ENCODE measurements at places on chromosomes 7 and 10.

GRCh38 chr7:28076423-28077200 is 104.0 kb downstream of the JAZF1 start:
- H3K4me3 ChIP-seq = peak overlapping the region; percentile 35
- peak overlapping the region; percentile 85 for H3K27ac ChIP-seq
- peaks cover 61% of the 10 kb centered on the region for H3K4me1 ChIP-seq
- no peak for DNase-seq

DNA sequence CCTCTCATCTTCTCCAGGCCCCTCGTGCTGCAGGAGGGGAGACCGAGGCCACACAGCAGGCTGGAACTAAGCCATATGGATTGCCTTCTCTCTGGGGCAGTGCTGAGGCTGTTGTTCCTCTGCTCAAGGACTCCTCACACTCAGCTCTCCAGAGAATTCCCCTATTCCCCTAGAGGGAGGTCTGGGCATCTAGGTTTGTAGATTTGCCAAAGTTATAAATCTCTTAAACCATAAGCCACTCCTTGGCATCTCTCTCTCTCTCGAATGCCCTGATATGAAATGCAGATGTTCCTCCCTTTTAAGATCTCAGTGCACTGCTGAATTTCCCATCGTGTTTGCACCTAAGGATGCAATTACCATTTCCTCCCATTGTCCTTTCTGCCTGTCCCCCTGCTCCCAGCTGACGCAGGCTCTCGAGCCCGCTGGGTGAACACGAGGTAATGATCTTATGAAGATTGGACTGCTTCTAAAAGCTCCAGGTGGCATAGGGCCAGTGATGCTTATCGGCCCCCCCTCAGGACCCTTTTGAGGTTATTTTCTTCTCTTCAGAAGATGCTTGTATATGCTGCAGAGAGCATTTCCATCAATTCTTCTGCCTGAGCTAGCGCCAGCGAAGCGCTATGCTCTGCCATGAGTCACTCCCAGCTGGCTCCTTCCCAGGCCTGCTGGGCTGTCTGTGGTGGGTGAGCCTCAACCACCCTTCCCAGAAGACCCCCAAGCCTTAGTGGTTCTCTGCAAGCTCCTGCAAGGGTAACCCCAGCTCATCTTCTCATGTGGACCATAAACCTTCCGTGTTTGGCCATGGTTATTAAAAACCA is 41.6 kb upstream of the AQP1 start:
- H3K4me1 ChIP-seq = no peaks in the 10 kb centered on the region
- H3K4me3 ChIP-seq = no peak overlapping the region
- no peak for DNase-seq

GRCh38 chr7:158473221-158473620 is 114.4 kb downstream of the PTPRN2 start:
- H3K4me3 ChIP-seq = no peak overlapping the region
- no peaks in the 10 kb centered on the region for H3K36me3 ChIP-seq
- H3K27ac ChIP-seq = peak overlapping the region; percentile 13
- peaks cover 3% of the 10 kb centered on the region for H3K4me1 ChIP-seq

- H3K4me3 ChIP-seq = no peak overlapping the region
- H3K4me1 ChIP-seq = no peaks in the 10 kb centered on the region
- H3K27me3 ChIP-seq = no peaks in the 10 kb centered on the region
Measured at GRCh38 chr10:101428036-101428435, 74.1 kb downstream of the BTRC start.

DNA sequence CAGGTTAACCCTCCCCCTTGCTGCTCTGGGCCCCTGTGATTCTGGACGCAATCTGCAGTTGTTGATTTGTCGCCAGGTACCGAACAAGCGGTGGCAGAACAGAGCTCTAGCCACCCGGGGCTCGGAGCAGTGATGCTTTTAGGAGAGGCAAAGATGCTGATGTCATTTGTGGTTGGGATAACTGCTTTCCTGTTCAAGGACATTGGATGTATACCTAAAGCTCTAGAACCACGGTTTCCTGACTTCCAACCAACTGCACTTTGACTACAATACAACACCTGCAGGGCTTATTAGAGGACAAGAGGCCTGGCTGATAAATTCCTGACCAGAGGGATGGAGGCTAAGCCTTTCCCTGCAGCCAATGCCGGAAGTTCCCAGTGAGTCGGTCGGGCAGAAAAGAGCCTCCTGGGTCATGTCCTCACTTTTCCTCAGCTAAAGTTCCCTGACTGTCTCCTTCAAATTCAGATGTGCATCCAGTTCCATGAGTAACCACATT is 6.5 kb upstream of the RBM20 start:
- no peak overlapping the region for H3K4me3 ChIP-seq
- no peaks in the 10 kb centered on the region for H3K27me3 ChIP-seq
- peak overlapping the region; percentile 57 for H3K27ac ChIP-seq
- no peaks in the 10 kb centered on the region for H3K36me3 ChIP-seq

- no peaks in the 10 kb centered on the region for H3K27me3 ChIP-seq
- DNase-seq = no peak
- no peak overlapping the region for H3K27ac ChIP-seq
Measured at GRCh38 chr10:130901311-130902165, 410.0 kb downstream of the TCERG1L start.

- no peak overlapping the region for H3K4me3 ChIP-seq
- H3K36me3 ChIP-seq = peaks cover 7% of the 10 kb centered on the region
- no peaks in the 10 kb centered on the region for H3K27me3 ChIP-seq
- no peak for DNase-seq
- no peak overlapping the region for H3K27ac ChIP-seq
- H3K4me1 ChIP-seq = peaks cover 6% of the 10 kb centered on the region
Measured at GRCh38 chr10:93266858-93267257, 193.2 kb downstream of the CYP26A1 start.

GRCh38 chr7:74254858-74255379 is 720 bp upstream of the RFC2 start:
- H3K27ac ChIP-seq = peak overlapping the region; percentile 98
- H3K4me1 ChIP-seq = peaks cover 16% of the 10 kb centered on the region
- DNase-seq = no peak
- peak overlapping the region; percentile 95 for H3K4me3 ChIP-seq

DNA sequence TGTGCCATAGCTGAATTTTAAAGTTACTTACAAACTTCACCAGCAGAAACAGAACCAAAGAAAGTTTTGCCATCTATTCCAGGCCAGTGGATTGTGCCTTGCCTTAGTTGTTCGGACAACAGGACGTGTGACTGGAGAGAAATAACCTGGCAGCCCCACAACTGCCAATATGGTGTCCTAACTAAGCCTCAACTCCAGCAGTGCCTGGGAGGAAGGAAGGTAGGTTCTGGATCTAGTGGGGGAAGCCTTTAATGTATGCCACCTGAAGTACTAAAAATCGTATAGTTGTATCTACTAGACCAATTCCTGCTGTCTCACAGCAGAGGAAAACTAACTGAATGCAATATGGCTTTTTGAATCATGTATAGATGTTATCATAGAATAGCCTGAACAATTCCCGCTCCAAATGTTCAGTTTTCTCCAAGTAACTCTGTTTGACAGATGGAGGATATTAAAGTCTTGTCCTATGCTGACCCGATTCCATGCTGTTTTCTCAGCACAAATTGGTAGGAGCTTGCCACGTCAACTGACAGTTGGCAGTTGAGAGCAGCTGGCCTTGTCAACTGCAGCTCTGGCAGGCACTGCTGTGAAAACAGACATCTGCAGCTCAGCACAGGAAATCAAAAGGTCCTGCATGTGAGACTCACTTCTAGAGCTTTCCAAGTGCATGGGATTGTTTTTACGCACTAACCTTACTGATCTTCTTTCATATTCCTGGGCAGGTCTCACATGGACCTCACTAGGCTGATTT is 84.5 kb upstream of the WNT16 start:
- no peaks in the 10 kb centered on the region for H3K27me3 ChIP-seq
- H3K27ac ChIP-seq = no peak overlapping the region
- no peak for DNase-seq
- no peak overlapping the region for H3K4me3 ChIP-seq
- no peaks in the 10 kb centered on the region for H3K4me1 ChIP-seq

GRCh38 chr10:32005050-32005449 is 51.2 kb downstream of the KIF5B start:
- no peaks in the 10 kb centered on the region for H3K27me3 ChIP-seq
- no peak overlapping the region for H3K4me3 ChIP-seq
- DNase-seq = no peak
- peaks cover 13% of the 10 kb centered on the region for H3K36me3 ChIP-seq

All from mesothelial cell of epicardium (in vitro differentiated cells).